ENCODE measurements at places on chromosomes 13 and 19. TPM values are rescaled to one million over a fixed set of nuclear protein-coding genes. Genes with fewer than 3 reads are reported as not detected.

CCNE1 gene
- total RNA-seq: 4.8 TPM

WDR87 gene
- not detected for total RNA-seq

C19orf33 gene
- 9.2 TPM for total RNA-seq

ACER1 gene
- total RNA-seq: not detected

STOML3 gene
- not detected for total RNA-seq

LHB gene
- total RNA-seq: not detected

Measured in camera-type eye (tissue), 1 donor.